ENCODE measurements at places on chromosomes 6 and 20.

DNA sequence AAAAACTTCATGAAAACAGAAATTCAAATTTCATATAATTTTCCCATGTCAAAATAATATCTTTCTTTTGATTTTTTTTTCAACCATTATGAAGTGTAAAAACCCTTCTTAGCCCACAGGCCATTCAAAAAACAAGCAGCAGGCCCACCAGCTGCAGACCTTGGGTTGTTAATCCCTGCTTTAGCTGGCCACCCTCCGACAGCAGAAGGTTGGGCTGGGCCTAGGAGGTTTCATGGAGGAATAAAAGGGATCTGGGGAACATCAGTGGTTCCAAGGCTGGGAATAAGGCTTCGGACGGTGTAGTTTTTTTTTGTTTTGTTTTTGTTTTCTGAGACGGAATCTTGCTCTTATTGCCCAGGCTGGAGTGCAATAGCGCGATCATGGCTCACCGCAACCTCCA, 3.6 kb upstream of the HSP90AB1 start:
- no peak for DNase-seq

- DNase-seq = no peak
These were observed 67.7 kb upstream of the ZNFX1 start for GRCh38 chr20:49345524-49345923.

GRCh38 chr6:72784581-72784980, 162.7 kb downstream of the KCNQ5 start:
- no peak for DNase-seq

- DNase-seq = no peak
These were observed 350.1 kb upstream of the HSF2 start for GRCh38 chr6:122049341-122049740.

- DNase-seq = no peak
These were observed 4.0 kb downstream of the GJA1 start for GRCh38 chr6:121439475-121439874.

- no peak for DNase-seq
These were observed 16.5 kb upstream of the SPAG4 start for GRCh38 chr20:35598899-35599775.

DNA sequence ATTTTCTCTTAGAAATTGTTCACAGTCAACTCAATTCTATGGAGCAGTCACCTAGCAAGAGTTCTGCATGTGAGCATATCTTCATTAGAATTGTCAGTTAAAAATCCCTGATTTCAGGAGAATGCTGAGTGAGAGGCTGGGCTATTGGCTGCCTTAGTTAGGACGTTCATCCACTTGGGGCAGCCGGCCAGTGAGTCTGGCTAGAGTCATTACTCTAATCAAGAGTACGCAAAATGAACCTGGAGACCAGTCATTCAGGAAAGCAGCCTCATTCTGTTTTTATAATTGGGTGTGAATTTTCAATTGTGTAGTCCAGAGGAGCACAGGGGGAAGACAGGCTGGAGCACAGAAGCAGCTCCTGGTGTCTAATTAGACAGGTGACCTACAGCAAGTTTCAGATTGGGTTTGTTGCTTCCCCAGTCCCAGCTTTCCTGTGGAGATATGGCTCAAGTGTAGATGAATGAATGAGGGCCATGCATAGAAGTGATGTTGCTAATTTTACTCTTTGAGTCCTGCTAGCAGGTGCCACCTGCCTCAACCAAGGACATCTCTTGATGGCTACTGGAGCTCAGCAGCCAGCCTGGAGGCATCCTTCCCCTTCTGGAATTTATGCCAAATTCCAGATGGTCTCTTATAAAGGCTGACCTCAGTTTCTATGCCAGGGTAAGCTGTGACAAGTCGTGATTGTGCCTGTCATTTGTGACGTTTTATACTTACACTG, 265.7 kb downstream of the NKAIN2 start:
- DNase-seq = no peak

DNA sequence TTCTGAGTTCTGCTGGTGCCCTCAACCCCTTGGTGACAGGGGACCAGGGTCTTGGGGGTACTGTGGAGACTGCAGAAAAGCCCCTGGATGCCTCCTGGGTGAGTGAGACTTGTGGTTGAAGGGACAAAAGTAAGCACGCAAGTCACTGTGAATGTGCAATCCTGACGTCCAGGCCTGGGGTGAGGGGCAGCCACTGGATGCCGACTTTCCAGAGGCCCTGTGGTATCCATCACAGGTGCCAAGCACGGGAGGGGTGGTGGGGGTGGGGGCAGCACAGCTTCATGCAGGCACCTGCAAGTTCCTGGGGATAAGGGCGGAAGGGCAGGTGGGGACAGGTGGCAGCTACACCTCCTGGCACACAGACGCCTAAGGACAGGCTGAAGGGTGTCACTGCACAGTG, 20.1 kb upstream of the UBE2V1 start:
- DNase-seq = no peak

- no peak for DNase-seq
These were observed 58.3 kb downstream of the COL12A1 start for GRCh38 chr6:75147512-75147911.

- DNase-seq = no peak
These were observed 20.9 kb downstream of the OSBPL2 start for GRCh38 chr20:62259294-62259565.
